ENCODE measurements at places on chromosomes 11 and 22.

GRCh38 chr11:66857234-66857926, 516 bp downstream of the LRFN4 start:
- peak overlapping the region; percentile 70 for H3K4me3 ChIP-seq
- no peaks in the 10 kb centered on the region for H3K27me3 ChIP-seq
- peaks cover 52% of the 10 kb centered on the region for H3K36me3 ChIP-seq
- no peak for DNase-seq

DNA sequence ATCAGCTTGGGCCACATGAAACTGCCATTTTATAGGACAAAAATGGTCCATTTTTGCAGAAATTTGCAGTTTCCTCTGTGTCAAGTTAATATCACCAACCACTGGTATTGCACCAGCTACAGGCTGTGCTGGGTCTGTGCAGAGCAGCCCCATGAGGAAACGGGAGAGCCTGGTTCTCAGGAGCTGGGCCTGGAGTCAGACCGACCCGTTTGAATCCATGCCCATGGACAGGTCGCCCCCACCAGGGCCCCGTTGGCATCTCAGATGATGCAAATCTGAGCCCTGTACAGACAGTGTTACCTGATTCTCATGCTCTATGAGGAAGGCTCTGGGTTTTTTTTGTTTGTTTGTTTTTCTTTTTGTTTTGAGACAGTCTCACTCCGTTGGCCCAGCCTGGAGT, 9.8 kb upstream of the SEC14L6 start:
- DNase-seq: no peak
- no peaks in the 10 kb centered on the region for H3K27me3 ChIP-seq
- H3K36me3 ChIP-seq: peaks cover 16% of the 10 kb centered on the region
- no peak overlapping the region for H3K27ac ChIP-seq

DNA sequence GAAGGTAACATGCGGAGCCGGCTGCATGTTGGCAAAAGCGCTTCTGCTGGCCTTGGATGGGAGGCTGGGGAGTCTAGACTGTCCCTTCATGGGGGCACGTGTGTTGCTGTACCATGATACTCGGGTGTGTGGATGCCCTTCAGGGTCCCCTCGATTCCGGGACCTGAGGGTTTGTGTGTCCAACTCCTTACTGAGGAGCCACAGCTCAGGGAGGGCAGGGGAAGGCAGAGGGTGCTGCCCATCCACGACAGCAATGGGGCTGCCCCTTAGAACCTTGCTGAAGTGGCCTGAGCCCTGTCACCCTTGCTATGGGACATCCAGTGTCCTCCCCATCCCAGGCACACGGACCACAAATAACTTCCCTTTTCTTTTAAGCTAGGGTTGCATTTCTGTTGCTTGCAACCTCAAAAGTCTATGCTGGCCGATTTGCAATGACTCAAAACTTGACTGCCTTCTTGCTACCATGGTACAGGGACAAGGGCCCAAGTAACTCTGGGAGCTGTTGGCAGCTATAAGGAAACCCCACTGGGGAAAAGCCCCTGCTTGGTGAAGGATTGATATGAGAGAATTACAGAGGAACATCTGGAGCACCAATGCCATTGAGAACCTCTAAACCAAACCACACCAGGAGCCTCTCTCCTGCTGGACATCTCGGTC, 43.8 kb downstream of the RTL6 start:
- no peak overlapping the region for H3K4me3 ChIP-seq
- DNase-seq: no peak
- H3K4me1 ChIP-seq: no peaks in the 10 kb centered on the region
- H3K27ac ChIP-seq: no peak overlapping the region
- H3K36me3 ChIP-seq: no peaks in the 10 kb centered on the region

DNA sequence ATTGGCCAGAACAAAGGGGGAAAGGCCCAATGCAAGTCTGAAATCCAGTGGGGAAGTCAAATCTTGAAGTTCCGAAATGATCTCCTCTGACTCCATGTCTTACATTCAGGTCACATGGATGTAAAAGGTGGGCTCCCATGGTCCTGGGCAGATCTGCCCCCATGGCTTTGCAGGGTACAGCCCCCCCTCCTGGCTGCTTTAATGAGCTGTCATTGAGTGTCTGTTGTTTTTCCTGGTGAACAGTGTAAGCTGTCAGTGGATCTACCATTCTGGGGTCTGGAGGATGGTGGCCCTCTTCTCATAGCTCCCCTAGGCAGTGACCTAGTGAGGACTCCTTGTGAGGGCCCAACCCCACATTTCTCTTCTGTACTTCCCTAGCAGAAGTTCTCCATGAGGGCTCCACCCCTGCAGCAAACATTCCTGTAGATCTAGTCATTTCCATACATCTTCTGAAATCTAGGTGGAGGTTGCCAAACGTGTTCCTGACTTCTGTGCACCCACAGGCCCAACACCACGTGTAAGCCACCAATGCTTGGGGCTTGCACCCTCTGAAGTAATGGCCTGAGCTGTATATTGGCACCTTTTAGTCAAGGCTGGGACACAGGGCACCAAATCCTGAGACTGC, 9.3 kb downstream of the CARD18 start:
- no peak overlapping the region for H3K27ac ChIP-seq
- H3K27me3 ChIP-seq: no peaks in the 10 kb centered on the region
- DNase-seq: no peak
- H3K4me3 ChIP-seq: no peak overlapping the region
- no peaks in the 10 kb centered on the region for H3K36me3 ChIP-seq

GRCh38 chr22:27983361-27983791, 64.3 kb upstream of the PITPNB start:
- no peaks in the 10 kb centered on the region for H3K27me3 ChIP-seq
- no peak overlapping the region for H3K27ac ChIP-seq
- H3K36me3 ChIP-seq: peaks cover 66% of the 10 kb centered on the region
- no peaks in the 10 kb centered on the region for H3K4me1 ChIP-seq

GRCh38 chr11:73372375-73372993, 3.7 kb upstream of the RELT start:
- H3K4me3 ChIP-seq: no peak overlapping the region
- H3K27me3 ChIP-seq: no peaks in the 10 kb centered on the region
- peaks cover 4% of the 10 kb centered on the region for H3K36me3 ChIP-seq
- no peaks in the 10 kb centered on the region for H3K4me1 ChIP-seq

GRCh38 chr11:2306877-2307500, 5.2 kb downstream of the TSPAN32 start:
- peak; percentile 65 for DNase-seq
- H3K4me1 ChIP-seq: no peaks in the 10 kb centered on the region
- no peaks in the 10 kb centered on the region for H3K36me3 ChIP-seq
- H3K27ac ChIP-seq: peak overlapping the region; percentile 54

GRCh38 chr11:121464352-121464946, 11.7 kb upstream of the SORL1-AS1 start:
- no peaks in the 10 kb centered on the region for H3K36me3 ChIP-seq
- H3K27ac ChIP-seq: peak overlapping the region; percentile 76
- peak; percentile 80 for DNase-seq

All from tibial artery (tissue), 4 donors.